ENCODE measurements at places on chromosomes 7 and 10. TPM values are rescaled to one million over a fixed set of nuclear protein-coding genes. Genes with fewer than 3 reads are reported as not detected.

The AKR1C2 gene
- total RNA-seq: 115 TPM

- no peak for ATAC-seq
Observed at GRCh38 chr7:15498465-15498864, 63.4 kb downstream of the AGMO start.

The GRID1 gene
- 0.68 TPM for total RNA-seq

DNA sequence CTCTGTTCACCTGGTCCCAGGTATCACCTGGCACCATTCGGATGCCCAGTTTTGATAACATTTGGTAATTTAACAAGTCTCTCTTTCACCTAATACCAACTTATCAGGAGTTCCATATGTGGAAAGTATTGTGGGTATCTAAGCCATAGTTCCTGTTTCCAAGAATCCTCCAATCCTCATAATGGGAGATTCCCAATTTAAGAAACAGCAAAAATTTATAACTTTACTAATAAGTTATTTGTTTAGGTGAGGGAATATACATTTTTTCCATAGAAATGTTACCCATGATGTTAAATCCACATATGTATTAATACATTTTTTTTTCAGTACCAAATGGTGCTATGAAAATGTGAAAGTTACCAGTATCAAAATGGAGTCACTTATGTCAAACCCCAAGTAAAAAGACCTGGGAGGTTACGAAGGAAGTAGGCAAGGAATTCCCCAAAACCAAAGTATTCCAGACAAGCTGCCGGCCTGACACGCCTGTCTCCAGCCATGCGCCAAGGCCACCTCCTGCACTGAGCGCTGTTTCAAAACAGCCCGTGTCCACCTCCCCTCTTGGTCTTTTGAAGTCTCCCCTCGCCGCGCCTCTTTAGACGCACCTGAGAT is 44.8 kb downstream of the PRKCQ start:
- ATAC-seq: no peak

The TRPV5 gene
- not detected for total RNA-seq

The CLEC2L gene
- not detected for total RNA-seq

DNA sequence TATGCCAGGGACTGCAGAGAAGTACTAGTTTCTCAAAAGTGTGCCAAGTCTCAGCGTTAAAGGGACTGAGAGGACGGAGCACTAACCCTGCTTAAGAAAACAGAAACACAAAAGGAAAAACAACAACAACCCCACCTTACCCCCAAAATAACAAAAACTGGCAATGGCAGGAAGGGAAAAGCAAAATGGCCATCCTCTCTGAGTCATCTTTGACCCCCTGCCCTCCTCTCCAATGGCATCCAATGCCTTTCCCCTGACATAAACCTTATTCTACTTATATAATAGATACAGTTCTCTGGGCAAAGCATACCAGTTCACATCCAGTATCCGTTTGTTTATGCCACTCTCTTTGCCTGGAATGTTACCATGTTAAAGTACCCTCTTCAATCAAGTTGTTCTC is 1.6 kb downstream of the POLR1F start:
- ATAC-seq: no peak

- ATAC-seq: no peak
Observed at GRCh38 chr7:55483046-55483445, 89.3 kb downstream of the VOPP1 start.

The ITGA8 gene
- total RNA-seq: 2.1 TPM

The NACAD gene
- 0.20 TPM for total RNA-seq

The CLIP2 gene
- 4.3 TPM for total RNA-seq

- ATAC-seq: no peak
Observed at GRCh38 chr7:132782777-132783640, 206.7 kb upstream of the PLXNA4 start.

DNA sequence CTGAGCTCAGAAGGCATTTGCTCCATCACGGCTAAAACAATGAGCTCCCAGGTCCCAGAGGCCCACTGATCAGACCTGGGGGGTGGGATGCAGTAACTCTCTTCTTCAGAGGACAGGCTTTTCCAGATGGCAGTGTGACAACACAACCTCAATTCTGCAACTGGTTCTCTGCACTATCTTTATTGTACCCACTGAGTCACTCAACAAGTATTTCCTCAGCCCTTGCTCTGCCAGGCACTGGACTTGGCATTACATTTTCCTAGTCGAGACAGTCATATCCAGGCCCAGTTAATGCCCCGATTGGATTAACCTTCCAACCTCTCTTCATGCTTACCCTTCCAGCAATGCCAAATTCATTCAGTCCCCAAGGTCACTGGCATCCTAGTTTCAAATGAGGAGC is 72.6 kb downstream of the JAZF1 start:
- ATAC-seq: peak; percentile 74

Data from esophagus mucosa (tissue), 1 donor.